ENCODE measurements at places on chromosomes 6 and 20.

GRCh38 chr6:89927791-89928550 is 33.7 kb downstream of the GJA10 start:
- DNase-seq = no peak

- DNase-seq = peak; percentile 98
Measured at GRCh38 chr6:32177788-32178546, at the start of gene RNF5. Gene RNF5, plus strand, starts transcription at chr6:32178405. Its CDS starts 107 bp downstream, at chr6:32178512.

- DNase-seq = no peak
Measured at GRCh38 chr20:44748005-44748370, 2.3 kb downstream of the KCNK15 start.

GRCh38 chr6:158815379-158815724 is 3.8 kb downstream of the EZR start:
- DNase-seq = peak; percentile 22

GRCh38 chr6:159646733-159647132 is 46.3 kb downstream of the SOD2 start:
- DNase-seq = no peak

DNA sequence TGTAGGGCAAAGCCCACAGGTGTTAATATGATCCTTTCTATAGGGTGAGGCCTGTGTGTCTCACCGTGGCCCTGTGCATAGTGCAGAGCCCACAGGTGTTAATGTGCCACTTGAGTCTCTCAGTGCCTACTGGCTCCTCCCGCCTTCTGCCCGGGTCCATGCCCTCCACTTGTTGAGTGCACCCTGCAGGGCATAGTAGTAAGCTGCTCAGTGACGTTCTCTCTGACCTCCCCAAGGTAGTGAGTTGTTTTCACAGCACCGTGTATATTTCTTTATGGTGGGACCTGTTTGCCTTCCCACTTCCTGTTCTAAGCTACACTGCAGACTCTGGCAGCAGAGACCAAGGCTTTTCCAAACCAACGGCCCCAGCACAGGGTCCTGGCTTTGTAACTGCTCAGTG is 64.5 kb upstream of the SLC22A1 start:
- DNase-seq = peak; percentile 55

DNA sequence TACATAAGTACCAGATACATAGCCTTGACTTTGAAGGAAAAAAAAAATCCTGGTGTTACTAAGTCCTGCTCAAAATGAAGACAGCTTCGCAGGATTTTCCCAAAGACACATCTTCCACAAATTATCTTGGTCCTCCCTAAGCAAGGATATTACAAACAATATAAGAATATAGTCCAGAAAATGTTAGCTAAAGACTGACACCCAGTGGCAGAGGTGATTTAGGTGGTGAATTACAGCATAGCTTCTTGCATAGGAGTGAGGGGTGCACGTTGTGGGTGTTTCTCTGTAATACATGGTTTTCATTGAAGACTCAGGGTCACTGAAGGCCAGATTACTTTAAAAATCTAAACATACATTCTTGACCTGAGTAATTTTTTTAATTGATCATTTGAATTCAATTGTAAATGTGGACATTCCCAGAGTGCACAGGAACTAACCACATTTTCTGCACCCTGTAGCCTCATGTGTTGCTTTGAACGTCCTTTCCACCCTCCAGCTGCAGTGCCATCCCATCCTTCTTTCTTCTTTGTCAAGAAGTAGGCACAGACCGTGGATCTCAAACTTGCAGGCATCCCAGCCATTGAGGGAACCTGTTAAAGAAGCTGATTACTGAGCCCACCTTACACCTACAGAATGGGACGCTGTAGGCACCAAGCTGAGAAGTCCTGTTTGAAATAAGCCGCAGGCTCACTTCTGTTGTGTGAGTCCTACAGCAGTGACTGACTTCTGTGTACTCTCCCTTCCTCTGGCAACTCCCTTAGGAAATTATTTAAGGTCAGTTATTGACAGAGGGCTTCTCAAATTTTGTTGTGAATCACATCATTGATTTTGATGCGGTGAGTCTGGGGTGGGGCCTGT is 102.6 kb downstream of the PERP start:
- no peak for DNase-seq

GRCh38 chr6:27582928-27583725 is 110.2 kb upstream of the ZNF184 start:
- DNase-seq = no peak

DNA sequence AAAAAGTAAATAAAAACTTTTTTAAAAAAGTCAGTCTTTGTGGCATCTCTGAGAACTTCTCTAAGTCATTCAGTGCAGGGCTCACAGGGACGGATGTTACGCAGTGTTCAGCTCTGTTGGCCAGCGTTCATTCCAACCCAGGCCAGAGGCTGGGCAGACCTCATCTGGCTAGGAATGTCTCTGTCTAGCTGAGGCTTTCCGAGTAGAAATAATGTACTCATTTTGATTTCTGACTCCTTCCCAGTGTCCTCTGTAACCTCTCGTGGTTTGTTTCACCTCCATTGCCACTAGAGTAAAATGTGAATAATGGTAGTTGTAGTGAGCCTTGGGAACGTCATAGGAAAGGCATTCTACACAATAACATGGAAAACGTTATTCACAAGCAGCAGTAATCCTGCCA is 135.1 kb downstream of the TMEM242 start:
- DNase-seq = no peak

GRCh38 chr6:15398633-15399275 is 152.9 kb downstream of the JARID2 start:
- no peak for DNase-seq

GRCh38 chr6:48472535-48472934 is 361.5 kb upstream of the PTCHD4 start:
- no peak for DNase-seq

- no peak for DNase-seq
Measured at GRCh38 chr6:62803094-62803493, 408.2 kb upstream of the FKBP1C start.

DNA sequence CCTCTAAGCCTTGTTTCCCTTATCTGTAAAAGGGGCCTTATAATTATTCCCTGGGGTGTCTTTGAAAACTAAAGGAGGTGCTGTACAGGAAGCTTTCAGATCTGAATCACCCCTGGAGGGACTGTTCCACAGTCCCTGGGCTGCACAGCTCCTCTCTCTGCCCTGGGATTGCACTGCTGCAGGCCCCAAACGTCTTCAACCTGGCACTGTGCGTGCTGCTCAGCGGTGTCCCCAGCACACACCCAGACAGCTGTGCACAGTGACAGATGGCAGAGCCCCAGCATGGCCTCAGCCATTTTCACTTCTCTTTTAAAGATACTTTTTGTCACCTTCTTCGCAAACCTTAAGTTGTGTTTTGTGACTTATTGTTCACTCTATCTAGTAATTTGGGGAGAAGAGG is 50.7 kb upstream of the INSM1 start:
- DNase-seq = peak; percentile 12

DNA sequence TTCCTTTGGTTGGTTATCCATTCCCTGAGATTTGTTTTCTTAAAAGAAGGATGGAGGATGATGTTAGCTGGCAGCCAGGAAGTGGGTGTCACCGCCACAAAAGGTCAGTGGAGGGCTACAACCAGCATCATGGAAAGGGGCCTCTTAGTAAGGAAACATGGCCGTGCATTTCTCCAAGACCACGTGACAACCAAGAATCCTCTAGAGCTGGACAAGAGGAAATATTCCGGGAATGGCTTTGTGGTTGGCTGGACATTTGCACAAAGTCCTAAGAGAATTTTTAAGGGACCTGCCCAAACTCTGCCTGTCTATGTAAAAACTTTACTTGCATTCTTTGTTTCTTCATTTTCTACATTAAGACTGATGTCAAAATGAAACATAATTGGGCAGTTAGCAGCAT is 399.9 kb upstream of the MARCKS start:
- DNase-seq = no peak

DNA sequence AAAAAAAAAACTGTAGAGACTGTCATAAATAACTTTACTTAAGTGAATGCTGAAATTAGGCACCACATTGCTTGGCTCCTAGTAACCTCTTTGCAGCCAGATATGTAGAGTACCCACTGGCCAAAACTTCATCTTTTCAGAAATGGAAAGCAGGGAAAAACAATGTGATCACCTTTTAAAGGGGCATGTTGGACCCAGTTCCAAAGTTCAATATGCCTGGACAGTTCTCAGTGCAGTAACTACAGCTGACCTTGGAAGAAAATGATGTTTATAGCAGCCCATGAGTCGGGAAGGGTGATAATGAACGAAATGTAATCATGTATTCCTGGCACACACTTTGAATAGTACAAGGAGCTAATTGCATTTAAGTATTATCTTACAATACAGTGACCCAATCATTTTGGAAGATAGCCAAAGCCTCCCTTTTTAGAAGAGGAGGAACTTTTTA is 93.6 kb upstream of the TAB2 start:
- DNase-seq = no peak

DNA sequence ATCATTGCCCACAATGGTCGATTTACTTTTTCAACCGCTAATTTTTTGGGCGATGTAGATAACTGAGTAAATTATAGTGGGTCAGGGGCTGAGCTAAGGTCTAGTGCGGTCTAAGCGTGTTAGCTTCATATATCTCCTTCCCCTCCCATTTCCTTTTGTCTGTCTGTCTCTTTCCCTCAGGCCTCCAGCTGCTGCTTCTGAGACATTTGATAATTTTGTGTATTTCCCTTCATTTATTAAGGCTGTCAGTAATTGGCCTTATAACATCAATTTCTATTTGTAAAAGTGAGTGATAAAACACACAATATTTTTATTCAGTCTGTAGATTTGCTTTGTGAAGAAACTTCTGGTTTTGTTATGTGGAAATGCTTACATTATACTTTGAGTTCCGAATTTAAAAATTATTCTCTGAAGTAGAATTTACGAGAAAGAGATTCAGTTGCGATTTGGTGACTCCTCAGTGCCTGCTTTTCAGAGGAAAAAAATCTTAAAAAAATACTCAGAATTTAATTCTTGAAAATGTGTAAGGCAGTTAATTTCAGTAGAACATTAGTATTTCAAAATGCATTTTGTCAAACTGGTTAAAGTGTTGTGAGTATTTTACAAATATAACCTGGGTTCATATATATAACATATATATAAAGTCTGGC is 1.4 kb downstream of the TMEM170B start:
- no peak for DNase-seq
